ENCODE measurements at places on chromosomes 12 and 14.

DNA sequence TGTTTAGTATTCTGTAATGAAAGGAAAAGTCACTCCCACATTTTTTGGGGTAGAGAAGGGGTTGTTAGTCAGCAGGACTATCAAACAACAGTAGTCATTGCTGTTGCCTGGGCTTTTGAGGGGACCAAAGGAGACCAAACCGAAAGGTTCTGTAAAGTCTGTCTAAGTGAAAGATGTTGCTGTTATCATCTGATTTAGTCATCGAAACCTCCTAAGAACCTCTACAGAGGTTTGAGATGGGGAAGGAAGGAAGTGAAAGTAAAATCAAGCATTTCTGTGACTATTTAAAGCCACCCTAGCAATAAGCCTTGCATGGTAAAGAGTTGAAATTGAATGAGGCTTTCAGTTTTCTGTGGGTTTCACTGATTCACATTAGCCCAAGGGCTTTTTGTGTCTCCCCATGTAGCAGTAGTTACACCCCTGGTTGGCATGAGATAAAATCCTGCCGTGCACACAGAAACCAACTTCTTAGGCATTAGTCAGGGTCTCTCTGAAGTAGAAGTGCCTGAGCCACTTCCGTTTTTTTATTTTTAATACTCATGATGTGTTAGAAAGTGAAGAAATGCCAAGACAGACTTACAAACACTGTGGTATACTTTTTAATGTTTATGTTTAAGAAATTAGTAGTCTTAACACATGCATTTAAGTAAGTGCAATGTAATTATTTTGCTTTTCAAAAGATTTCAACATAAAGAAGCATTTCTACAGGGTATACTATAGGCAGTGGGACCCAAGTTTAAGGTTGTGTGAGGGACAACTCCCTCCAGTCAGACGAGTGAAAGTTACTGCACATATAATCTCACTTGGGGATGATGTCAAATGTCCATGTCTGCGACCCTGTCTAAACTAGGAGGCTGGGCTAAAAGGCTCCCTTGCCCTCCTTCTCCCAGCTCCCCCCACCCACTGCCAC is 50.4 kb downstream of the DYRK2 start:
- DNase-seq, result no peak

GRCh38 chr12:116657921-116658495 is 79.9 kb downstream of the SPRING1 start:
- DNase-seq, result no peak

- no peak for DNase-seq
These were observed 9.7 kb upstream of the SERPINA1 start for GRCh38 chr14:94398182-94398479.

- DNase-seq, result no peak
These were observed 26.4 kb downstream of the HCFC2 start for GRCh38 chr12:104090685-104091084.

- no peak for DNase-seq
These were observed 39.5 kb downstream of the GALNT16 start for GRCh38 chr14:69299286-69300035.

DNA sequence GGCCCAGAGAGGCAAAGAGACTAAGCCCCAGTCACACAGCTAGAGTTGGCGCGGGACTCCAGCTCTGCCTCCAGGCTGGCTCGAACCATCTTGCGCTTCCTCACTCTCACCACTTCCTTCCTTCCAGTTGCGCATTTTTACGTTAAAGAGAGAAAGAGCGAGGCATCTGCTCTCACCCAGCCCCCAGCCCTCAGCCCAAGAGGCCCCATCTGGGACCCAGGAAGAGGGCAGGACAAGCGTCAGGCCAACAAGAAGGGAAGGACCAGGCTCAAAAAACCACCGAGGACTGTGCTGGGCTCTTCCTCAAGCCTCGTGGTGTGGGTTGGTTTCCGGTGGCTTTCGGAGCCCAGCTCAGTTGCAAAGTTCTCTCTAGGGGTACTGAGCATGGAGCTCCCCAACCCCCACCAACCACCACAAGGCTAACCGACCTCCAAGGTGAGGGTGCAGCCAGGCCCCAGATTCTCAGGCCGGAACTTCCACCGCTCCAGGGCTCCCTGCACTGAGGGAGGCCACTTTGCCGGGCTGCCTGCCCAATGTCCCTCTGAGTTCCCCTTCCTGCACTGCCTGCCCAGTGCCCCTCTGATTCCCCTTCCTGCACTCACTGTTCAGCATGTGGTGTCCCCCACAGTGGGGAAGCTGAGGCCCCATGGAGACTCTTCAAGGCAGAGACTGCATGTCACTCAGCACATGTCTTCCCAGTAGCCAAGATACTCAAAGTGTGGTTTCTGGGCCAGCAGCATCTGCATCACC is 35.9 kb downstream of the TESC start:
- peak; percentile 4 for DNase-seq

DNA sequence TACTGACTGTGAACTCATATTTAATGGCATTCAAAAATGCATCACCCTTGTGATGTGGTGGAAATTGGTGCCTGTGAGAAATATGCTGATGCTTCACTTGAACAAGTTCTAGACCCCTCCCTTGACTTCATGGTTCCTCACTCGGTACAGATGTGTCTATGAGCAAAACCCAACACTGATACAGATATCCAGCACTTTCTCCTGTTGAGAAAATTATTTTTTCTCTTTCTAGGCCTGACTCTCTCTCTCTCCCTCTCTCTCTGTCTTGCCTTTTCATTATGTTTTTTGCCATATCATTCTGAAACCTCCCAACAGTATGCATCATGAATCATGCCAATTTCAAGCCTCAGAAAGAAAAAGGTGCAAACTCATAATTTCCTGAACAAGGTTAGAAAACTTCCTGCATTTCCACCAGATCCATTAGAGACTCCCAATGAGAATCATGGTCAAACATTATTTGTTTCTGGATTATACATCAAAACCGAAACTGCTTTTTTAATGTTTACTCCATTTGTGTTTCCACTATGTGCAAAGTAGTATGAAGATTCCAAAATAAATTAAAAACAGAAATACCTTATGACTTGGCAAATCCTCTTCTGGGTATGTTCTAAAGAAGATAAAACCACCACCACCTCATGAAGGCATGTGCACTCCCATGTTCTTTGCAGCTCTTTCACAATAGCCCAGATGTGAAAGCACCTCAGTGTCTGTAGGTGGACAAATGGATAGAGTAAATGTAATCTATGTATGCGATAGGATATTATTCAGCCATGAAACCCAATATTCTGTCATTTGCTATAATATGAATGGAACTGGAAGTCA is 543.6 kb downstream of the TMEM121 start:
- no peak for DNase-seq

DNA sequence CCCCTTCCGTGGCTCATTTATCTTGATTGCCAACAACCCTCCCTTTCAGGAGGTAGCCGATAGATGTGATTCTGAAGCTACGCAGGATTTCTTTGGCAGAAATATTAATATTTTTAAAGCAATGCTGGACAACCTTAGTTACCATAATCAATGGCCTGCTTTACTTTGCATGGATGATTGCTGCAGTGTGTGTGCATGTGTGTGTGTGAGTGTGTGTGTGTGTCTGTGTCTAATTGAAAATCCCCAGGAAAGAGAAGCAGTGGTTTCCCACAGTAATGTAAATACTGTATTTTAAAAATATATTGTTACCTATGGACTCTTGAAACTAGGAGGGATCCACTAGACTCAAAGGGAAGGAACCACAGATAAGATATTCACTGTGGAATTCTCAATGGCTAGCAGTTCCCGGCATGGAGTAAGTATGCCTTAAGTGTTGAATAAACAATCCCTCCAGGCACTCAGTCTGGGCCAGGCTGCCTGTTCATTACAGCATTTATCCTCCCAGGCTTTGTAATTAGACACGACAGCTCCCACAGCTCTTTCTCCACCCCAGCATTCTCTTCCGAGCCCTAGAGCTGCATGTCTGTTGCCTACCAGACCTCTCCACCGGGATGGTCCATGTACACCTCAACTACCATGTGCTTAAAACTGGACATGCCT is 22.5 kb upstream of the C14orf132 start:
- DNase-seq, result no peak

DNA sequence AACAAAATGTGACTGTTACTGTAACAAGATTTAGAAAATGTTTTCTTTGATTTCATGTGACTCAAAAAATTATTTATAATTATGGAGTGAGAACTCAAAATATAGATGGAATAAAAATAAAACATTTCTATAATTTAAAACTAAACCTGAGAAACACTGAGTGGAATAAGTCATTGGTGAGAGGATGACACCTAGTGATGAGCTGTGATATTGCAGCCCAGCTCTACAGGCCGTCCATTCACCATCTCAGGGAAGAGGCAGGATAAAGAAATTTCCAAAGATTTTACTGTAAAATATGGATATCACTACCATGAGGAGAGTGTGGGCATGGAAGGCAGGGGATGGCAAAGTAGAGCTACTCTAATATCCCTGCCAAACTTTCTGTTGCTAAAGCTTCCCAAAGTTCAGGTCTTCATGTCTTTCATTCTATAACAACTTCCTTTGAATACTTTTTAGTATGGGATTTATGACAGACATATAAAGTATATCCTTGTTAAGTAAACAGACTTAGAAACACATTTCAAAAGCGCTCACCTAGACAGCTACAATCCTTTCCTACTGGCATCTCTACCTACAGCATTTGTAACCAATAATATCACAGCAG is 308.0 kb downstream of the ITPR2 start:
- DNase-seq, result no peak

DNA sequence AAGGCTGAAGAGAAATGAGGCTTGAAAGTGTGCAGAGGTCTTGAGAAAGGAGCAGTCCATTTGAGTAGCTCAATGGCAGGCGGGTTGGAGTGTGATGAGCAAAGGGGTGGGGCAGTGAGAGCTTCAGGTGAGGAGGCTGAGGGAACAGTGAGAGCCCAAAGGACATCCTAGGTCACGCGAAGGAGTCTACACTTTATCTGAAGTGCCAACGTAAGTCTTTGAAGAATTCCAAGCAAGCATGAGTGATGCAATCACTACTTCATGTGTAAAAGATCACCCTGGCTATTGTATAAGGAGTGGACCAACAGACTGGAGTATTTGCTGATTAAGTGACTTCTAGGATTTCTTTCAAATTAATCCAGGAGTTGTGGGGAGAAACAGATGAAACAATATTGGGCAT is 159.9 kb upstream of the HIF1A start:
- no peak for DNase-seq

DNA sequence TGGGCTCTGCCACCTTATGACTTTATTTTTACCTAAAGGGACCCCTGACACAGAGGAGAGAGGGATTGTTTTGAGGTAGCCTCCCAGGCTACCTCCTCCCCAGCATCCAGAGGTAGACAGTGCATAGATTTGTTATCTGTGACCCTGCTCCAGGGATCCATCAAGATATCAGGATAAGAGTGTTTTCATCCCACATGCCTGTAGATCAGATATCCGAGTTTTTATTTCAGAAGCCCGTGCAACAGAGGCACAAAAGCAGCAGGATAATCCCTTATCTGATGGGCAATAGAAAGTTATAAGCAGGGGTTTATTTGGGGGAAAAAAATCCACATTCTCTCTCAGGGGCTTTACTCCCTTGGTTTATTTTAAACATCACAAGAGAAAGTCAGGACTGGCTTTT is 117.0 kb upstream of the RPH3A start:
- DNase-seq, result no peak

GRCh38 chr12:113207613-113208040 is 13.6 kb upstream of the TPCN1 start:
- no peak for DNase-seq

DNA sequence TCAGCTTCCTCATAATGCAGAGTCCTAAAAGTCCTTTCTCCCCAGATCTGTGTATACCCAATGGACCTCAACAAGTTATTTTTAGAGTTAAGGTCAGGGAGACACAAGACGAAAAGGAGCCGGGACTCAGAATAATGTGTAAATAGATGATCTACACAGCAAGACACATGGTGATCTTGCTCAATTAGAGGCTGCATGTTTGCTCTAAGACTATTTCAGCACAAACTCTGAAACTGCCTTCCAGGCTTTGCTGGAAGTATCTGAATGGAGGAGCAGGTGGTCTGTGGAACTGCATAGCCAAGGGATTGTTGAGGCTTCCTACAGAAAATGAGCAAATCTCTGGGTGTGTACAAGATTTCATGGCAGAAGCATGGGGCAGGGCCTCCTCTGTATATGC is 80.8 kb downstream of the CRACR2A start:
- no peak for DNase-seq

DNA sequence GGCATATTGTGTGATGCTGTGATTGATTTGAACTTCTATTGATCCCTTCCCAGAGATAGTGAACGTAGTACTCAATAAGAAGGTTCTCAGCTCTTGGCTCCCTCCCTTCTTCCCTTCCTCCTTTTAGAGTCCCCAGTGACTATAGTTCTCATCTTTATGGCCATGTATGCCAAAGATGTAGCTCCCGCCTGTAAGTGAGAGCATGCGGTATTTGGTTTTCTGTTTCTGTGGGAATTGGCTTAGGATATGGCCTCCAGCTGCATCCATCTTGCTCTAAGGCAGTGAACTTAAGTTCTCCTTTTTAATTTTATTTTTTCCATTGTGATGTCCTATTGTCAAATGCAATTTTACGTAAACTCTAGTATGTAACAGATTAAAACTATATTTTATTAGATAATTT is 109.5 kb downstream of the AEBP2 start:
- no peak for DNase-seq

DNA sequence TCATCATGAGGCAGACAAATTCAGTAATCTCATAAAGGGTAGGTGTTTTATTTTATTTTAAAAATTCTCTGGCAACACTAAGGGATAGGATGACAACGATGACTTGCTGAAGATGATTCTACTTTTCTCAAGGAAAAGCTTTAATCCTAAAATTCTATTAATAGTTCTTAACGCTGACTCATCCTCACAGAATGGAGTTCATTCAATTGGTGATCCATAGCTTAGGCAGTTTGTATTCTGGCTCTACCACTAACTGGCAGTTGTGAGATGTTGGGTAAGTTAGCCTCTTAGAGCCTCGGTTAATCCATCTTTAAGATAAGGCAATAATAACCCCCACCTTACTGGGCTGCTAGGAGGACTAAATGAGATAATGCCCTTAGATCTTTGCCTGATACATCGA is 116.3 kb downstream of the RTN1 start:
- DNase-seq, result no peak

- DNase-seq, result no peak
These were observed 42.1 kb downstream of the MGST1 start for GRCh38 chr12:16389594-16389993.

- DNase-seq, result no peak
These were observed 182.3 kb downstream of the RASSF9 start for GRCh38 chr12:85653731-85654455.

DNA sequence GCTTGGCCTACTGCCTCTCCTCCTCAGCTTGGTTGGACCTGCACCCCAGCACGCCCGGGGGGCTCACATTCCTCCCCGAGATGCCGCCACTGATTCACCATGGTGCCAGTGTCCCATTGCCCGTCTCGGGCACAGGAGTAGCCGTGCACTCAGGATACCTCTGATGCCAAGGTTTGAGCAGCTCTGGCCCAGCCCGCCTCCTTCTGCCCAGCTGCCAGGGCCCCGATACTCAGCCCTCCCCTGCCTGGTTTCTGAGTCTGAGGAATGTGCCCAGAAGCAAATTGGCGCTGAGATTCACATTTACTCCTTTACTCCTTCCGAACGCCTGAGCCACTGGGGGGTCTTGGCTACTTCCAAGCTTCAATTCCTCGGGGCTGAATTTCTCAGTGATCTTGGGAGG is 63.5 kb downstream of the NINJ2 start:
- DNase-seq, result no peak

- DNase-seq, result no peak
These were observed 6.6 kb downstream of the PPTC7 start for GRCh38 chr12:110576504-110576903.

GRCh38 chr12:99618657-99619056 is 28.9 kb upstream of the GARIN6 start:
- DNase-seq, result no peak

GRCh38 chr12:57089271-57090245 is 644 bp downstream of the NAB2 start:
- no peak for DNase-seq

GRCh38 chr12:71070416-71071128 is 87.2 kb downstream of the TSPAN8 start:
- DNase-seq, result no peak

Measured in stimulated activated CD8-positive, alpha-beta memory T cell treated with anti-CD3 and anti-CD28 coated beads, Interleukin-4, amount 100 ng/mL, for 1 hour (primary cell).